ENCODE measurements at places on chromosomes 12 and 14.

DNA sequence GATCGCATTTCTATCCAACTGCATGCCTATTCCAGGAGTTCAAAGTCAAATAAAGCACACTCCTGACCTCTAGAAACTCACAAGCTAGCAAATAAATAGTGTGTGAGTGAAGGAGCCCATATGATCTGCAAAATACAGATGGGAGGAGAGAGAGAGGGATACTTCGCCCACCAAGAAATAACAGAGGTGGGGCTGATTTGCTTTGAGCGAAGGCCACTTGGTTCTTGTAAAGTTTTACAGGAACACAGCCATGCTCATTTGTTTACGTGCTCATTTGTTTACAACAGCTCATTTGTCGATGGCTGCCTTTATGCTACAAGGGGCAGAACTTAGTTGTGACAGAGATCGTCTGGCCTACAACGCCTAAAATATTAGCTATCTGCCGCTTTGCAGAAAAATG is 63.4 kb upstream of the GPATCH2L start:
- DNase-seq, result no peak

DNA sequence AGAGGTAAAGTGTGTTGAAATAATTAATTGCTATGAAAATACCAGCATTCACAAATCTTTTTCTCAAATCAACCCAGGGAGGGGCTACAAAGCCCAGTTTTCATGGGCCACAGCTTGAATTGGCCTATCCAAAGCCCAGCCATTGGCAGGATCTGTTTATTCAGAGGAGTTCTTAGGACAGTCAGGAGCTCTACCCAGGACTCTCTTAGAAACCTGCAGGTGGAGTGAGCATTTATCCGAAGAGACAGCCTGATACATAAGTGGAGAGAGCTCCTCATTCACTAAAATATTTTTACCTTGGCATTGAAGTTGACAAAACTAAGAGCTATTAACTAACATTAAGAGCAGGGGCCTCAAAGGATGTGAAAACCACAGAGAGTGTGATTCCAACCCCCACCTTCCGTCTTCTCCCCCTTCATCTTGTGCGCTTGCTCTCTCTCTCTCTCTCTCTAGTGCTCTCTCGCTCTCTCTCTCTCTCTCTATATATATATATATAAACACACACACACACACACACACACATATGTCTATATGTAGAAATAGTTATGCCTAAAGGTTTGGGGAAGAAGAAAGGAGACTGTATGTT is 315.5 kb downstream of the SNAPC1 start:
- DNase-seq, result no peak

DNA sequence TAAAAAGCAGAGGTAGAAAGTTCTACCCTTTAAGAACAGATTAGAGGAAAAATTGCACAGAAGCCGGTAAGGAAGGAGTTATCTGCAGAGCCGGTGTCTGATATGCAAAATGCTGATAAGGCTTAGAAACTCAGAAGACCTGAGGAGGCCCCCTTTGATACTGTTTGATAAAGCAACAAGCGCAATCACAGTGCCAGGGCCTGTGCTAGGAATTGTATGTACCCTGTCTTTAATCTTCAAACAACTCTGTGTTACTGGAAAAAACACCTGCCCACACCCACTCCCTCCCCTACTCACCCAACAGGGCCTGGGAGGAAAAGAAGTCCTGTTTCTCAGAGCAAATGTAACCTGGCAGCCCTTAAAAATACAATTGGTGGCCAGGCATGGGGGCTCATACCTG is 112.7 kb upstream of the FUT8 start:
- no peak for DNase-seq

GRCh38 chr14:102088012-102088792 is 1.4 kb upstream of the HSP90AA1 start:
- DNase-seq, result peak; percentile 81

- DNase-seq, result no peak
These were observed 435.3 kb downstream of the RAD51B start for GRCh38 chr14:68254669-68255527.

GRCh38 chr12:47707355-47707754 is 1.5 kb upstream of the RPAP3 start:
- DNase-seq, result no peak

DNA sequence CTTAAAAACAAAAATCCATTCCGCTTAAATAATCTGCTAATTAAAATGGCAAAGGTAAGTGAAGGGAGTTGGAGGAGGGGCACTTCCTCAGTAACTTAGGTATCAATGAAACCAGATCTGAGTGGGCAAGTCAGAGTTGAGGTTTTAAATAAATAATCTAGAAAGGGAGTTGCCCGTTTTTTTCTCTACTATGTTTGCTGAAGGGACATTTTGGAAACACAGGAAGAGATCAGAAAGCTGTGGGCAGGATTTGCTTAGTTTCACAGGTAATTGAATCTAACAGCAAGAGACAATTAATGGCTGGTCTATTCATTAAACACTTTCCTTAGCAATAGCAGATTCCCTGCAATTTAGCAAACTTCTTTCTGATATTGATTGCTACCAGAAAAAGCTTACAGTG is 186.0 kb upstream of the ABCD2 start:
- no peak for DNase-seq

DNA sequence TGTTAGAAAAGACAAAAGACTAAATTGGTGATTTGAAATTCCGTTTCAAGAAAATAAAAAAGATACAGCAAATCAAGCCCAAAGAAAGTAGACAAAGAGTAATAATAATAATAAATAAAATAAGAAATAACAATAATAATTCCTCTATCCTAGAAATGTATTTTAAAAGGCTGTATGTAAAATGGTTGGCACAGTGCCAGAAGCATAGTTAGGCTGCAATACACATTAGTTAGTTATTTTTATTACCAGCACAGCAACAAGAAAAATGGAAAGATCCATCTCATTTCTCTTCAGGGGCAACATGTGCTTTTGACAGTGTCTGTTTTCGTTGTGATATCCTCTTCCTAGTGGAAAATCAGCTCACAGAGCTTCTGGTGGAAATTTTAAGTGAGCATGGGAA is 174.1 kb upstream of the TMTC1 start:
- DNase-seq, result no peak

DNA sequence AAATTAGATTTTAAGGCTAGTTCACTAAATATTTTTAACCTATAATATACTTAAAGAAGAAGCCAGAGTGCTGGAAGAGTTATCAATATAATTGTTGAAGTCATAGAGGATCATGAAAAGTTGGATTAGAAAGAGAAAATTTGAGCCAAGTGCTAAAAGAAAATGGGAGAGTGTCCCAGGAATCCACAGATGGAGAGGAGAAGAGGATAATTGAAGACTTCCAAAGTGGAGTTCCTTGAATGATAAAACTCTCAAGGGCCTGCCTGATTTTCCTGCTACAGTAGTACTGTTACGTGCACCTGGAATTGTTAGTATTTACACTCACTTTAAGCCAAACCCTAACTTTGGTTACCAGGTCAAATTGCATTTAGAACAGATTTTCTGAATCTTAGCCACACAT is 113.2 kb downstream of the MSRB3 start:
- DNase-seq, result no peak

- DNase-seq, result no peak
These were observed 845.7 kb upstream of the USP15 start for GRCh38 chr12:61414470-61414869.

- no peak for DNase-seq
These were observed 115.5 kb upstream of the AEBP2 start for GRCh38 chr12:19323805-19324204.

GRCh38 chr12:14975457-14975856 is 2.6 kb downstream of the PDE6H start:
- peak; percentile 68 for DNase-seq

- DNase-seq, result no peak
These were observed 160.4 kb downstream of the EFCAB11 start for GRCh38 chr14:89794096-89794495.

- no peak for DNase-seq
These were observed 53.7 kb upstream of the GPATCH2L start for GRCh38 chr14:76098047-76098446.

DNA sequence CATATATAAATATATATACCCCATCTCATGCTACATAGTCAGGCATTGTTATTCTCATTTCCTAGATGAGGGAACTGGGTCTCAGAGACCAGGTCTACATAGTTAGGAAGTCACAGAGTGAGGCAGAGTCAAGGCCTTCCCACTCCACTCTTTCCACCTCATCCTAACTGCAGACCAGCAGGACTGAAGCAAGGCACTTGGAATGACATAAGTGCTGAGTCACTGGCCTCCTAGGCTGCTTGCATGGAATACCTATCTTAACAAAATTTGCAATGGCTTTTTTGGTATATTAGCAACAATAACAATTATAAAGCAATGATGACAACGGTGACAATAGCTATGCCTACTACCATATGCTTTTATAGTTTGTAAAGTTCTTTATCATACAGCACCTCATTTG is 5.4 kb upstream of the ANO4 start:
- DNase-seq, result no peak

GRCh38 chr12:9813821-9814798 is 13.2 kb upstream of the KLRF1 start:
- DNase-seq, result peak; percentile 90

- DNase-seq, result peak; percentile 55
These were observed 100.4 kb downstream of the FBXL14 start for GRCh38 chr12:1493781-1494565.

DNA sequence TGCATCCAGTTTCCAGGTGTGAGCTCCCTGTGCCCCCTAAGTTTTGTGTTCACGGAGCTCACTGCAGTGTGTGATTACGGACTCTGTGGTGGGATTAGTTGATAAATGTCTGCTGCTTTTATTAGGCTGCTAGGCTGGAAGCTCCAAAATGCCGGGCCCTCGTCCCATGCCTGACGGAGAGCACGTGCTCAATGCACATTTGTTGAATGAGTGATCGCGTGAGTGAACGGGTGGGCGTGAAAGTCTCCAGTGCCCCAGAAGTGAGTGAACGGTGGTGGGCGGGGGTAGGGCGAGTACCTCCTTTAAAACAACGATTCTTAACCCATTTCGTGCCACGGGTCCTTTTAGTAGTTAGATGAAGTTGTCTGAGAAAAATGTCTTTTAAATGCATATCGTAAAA is 175.5 kb downstream of the AACS start:
- DNase-seq, result no peak
